Heart left ventricle (tissue), 16 donors: ENCODE measurements at places on chromosomes 1 and 21. TPM values are rescaled to one million over a fixed set of nuclear protein-coding genes. Genes with fewer than 3 reads are reported as not detected.

DNA sequence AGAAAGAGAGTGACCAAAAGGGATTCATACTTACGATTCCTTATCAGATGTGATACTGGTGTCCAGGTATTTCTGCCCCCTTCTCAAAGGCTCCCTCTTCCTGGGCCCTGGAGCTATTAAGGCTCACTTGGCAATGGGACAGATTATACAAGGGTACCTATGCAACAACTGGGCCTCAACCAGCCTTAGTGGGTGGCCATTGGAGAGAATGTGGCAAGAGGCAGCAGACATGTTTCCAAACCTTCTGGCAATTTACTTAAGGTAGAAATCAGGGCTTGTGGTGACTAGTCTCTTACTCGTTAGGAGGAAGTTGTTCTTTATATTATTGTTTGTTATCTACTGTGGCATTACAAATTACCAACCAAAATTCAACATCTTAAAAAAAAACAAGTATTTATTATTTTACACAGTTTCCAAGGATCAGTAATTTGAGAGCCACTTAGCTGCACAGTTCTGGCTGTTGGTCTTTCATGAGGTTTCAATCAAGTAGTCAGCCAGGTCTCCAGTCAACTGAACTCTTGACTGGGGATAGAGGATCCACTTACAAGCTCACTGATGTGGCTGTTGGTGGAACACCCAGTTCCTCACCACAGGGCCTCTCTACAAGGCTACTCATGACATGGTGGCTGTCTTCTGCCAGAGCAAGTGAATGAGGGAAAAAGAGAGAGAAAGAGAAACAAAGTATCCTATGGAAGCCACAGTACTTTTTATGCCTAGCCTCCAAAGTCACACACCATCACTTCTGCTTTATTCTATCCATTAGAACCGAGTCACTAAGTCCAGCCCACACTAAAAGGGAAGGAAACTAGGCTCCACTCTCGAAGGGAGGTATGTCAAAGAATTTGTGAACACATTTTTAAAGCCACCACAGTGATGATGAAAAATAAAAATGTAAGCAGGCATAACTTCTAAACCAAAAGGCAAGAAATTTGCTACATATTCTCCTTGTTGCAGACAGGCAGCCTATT, 10.7 kb downstream of the ZNF648 start:
- no peaks in the 10 kb centered on the region for H3K4me1 ChIP-seq
- H3K4me3 ChIP-seq, result no peak overlapping the region
- no peaks in the 10 kb centered on the region for H3K27me3 ChIP-seq

GRCh38 chr1:91742848-91743292, 143.1 kb downstream of the TGFBR3 start:
- peaks cover 61% of the 10 kb centered on the region for H3K4me1 ChIP-seq
- no peak for DNase-seq
- peak overlapping the region; percentile 30 for H3K27ac ChIP-seq

DNA sequence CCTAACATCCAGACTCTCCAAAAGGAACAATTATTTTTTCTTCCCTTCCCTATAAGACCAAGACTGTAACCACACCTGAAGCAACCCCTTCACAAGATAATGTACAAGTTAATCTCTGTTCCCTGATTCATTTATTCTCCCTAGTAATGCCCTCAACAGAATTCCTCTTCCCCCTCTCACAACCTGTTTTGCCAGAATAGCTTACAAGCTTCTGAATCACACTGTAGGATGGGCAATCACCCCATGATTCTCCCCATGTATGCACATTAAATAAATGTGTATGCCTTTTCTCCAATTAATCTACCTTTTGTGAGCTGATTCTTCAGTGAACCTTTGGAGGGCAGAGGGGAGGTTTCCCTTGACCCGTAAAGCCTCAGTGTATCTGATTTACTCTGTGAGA, 20.9 kb upstream of the RNF11 start:
- H3K4me1 ChIP-seq, result no peaks in the 10 kb centered on the region
- no peak overlapping the region for H3K4me3 ChIP-seq
- no peaks in the 10 kb centered on the region for H3K27me3 ChIP-seq
- H3K36me3 ChIP-seq, result no peaks in the 10 kb centered on the region
- no peak for DNase-seq

- H3K4me3 ChIP-seq, result no peak overlapping the region
- no peaks in the 10 kb centered on the region for H3K36me3 ChIP-seq
- no peaks in the 10 kb centered on the region for H3K4me1 ChIP-seq
- no peaks in the 10 kb centered on the region for H3K27me3 ChIP-seq
- no peak for DNase-seq
- H3K27ac ChIP-seq, result no peak overlapping the region
Observed at GRCh38 chr21:25283720-25284119, 323.6 kb downstream of the MRPL39 start.

DNA sequence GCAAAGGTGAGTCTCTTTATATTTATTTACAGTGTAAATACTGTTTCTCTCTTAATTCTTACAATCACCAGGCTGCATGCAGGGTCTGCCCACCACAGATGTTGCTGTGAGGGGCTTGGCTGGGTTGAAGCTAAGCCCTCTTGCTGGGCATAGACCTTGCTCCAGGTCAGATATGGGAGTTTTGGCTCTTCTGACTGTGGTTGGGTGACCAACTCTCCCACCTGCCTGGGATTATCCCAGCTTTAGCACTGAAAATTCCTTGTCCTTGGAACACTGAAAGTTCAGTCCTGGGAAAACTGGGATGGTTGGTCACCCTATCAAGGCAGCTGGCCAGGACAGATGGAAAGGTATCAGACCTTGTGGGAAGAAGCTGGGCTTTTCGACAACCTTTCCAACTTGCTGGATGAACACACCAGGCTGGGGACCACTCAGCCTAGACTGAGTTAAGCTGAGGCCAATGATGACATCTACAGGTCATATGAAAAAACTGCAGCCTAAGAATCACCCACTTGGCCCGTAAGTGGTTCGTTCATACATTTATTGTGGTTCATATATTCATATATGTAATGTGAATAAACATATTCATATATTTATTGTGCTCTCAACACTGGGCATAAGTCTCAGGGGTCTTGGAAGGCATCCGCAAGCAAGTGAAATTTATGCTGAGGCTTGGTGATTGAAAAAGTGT, 26.6 kb upstream of the HPDL start:
- H3K36me3 ChIP-seq, result no peaks in the 10 kb centered on the region
- H3K4me1 ChIP-seq, result peaks cover 17% of the 10 kb centered on the region
- no peaks in the 10 kb centered on the region for H3K27me3 ChIP-seq
- H3K4me3 ChIP-seq, result no peak overlapping the region
- DNase-seq, result peak; percentile 34
- H3K27ac ChIP-seq, result no peak overlapping the region

- no peak overlapping the region for H3K27ac ChIP-seq
- H3K36me3 ChIP-seq, result no peaks in the 10 kb centered on the region
- no peaks in the 10 kb centered on the region for H3K27me3 ChIP-seq
- H3K4me1 ChIP-seq, result no peaks in the 10 kb centered on the region
Observed at GRCh38 chr1:114062477-114063099, 83.3 kb downstream of the OLFML3 start.

DNA sequence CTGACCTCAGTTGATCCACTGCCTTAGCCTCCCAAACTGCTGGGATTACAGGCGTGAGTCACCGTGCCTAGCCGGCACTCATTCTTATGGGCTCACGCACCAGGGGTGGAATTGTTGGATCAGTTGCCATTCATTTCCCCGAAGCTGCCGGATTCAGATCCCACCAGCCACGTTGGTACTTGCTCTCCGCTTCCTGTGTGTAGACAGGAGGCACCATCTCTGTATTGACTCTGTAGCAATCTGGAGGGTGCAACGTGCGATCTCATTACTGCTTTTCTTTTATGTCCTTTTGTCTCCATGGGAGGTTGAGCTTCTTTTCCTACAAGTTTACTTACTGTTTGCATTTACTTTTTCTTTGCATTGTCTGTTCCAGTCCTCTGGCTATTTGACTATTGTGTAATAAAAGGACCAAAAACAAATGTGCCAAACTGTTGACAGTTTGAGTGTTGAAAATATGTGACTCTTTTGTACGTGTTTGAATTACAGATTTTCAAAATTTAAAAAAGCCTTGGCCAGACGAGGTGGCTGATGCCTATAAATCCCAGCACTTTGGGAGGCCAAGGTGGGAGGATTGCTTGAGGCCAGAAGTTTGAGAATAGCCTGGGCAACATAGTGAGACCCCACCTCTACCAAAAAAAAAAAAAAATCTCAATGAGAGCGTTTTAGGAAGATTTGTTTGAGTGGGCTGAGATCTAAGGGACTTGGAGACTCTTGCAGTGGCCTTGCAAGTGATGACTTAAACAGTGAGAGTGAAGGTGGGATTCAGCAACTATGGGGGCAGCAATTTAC, 39.1 kb downstream of the SPSB1 start:
- no peak overlapping the region for H3K27ac ChIP-seq
- H3K4me1 ChIP-seq, result no peaks in the 10 kb centered on the region
- no peaks in the 10 kb centered on the region for H3K36me3 ChIP-seq
- DNase-seq, result no peak
- H3K27me3 ChIP-seq, result no peaks in the 10 kb centered on the region
- no peak overlapping the region for H3K4me3 ChIP-seq

DNA sequence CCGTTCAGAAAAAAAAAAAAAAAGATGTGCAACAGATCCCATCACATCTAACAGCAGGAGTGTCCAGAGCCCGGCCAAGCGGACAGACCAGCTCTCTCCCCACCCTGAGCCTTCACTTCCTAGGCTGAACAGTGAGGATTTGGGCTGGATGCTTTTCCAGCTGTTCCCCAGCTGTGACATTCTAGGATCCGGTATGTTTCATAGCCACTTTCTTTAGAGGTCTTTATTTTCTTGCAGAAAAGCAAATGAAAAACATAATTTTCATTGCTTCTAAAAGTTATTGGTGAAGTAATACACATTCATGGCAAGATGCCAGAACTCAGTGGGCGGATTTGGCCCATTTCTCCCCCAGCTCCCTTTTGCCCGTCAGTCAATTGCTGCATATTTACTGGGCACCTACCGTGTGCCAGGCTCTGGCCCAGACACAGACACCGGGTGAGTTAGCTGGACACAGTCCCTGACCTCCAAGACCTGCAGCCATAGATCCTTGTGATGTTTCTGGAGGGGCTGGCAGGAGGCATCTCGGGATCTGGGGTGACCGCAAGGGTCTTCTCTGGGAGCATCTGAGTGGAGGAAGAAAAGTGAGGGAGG, 213.7 kb upstream of the VAMP3 start:
- H3K27ac ChIP-seq, result no peak overlapping the region
- H3K36me3 ChIP-seq, result no peaks in the 10 kb centered on the region
- H3K4me1 ChIP-seq, result peaks cover 14% of the 10 kb centered on the region
- no peak overlapping the region for H3K4me3 ChIP-seq

GRCh38 chr1:13967707-13968106, 267.7 kb downstream of the PRDM2 start:
- no peak overlapping the region for H3K4me3 ChIP-seq
- H3K4me1 ChIP-seq, result no peaks in the 10 kb centered on the region
- H3K27ac ChIP-seq, result no peak overlapping the region
- no peaks in the 10 kb centered on the region for H3K36me3 ChIP-seq

GRCh38 chr1:204289280-204289679, 70.4 kb downstream of the PLEKHA6 start:
- H3K4me3 ChIP-seq, result peak overlapping the region; percentile 53
- H3K36me3 ChIP-seq, result no peaks in the 10 kb centered on the region
- peaks cover 21% of the 10 kb centered on the region for H3K4me1 ChIP-seq
- no peaks in the 10 kb centered on the region for H3K27me3 ChIP-seq
- peak overlapping the region; percentile 84 for H3K27ac ChIP-seq

DNA sequence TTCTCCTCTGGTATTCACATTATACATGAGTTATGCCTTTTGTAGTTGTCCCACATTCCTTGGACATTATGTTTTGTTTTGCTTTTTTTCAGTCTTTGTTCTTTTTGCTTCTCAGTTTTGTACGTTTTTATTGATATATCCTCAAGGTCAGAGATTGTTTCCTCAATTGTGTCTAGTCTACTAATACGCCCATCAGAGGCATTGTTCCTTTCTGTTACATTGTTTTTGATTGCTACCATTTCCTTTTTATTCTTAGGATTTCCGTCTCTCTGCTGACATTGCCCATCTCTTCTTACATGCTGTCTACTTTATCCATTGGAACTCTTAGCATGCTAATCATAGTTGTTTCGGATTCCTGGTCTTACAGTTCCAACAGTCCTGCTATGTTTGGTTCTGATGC, 27.8 kb upstream of the MPC2 start:
- H3K27me3 ChIP-seq, result no peaks in the 10 kb centered on the region
- DNase-seq, result no peak
- peaks cover 21% of the 10 kb centered on the region for H3K4me1 ChIP-seq
- H3K36me3 ChIP-seq, result peaks cover 30% of the 10 kb centered on the region
- no peak overlapping the region for H3K27ac ChIP-seq

GRCh38 chr1:173095632-173096031, 44.9 kb upstream of the TNFSF18 start:
- H3K4me1 ChIP-seq, result no peaks in the 10 kb centered on the region
- DNase-seq, result no peak
- H3K27ac ChIP-seq, result no peak overlapping the region
- no peaks in the 10 kb centered on the region for H3K36me3 ChIP-seq
- no peak overlapping the region for H3K4me3 ChIP-seq

DNA sequence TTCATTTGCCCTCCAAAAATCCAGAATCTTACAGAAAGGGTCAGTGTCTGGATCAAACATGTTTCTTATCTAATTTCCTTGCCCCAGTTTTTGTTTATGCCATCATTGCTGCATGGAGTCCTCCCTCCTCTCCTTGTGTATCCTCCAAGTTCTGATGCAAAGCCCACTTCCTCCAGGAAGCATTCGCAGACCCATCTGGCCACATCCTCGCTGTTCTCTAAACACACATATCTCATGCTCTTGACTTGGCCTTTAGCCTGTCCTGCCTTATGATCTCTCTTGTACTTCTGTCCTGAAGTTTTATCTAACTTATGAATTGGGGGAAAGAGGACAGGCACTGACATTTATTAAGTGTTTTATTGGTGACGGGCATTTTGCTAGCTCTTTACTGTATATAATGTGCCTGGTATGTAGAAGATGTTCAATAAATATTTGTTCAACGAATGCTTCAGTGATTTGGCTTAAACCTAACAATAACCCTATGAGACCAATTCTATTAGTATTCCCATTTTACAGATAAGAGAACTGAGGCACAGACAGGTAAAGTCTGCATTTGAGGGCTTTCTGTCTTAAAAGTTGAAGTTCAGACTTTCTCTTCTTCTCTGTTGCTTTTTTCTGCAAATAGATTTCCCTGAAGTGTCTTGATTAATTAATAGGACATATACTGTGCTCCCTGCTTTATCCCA, 19.2 kb upstream of the ID3 start:
- H3K4me3 ChIP-seq, result no peak overlapping the region
- no peak for DNase-seq
- H3K4me1 ChIP-seq, result peaks cover 14% of the 10 kb centered on the region
- H3K36me3 ChIP-seq, result no peaks in the 10 kb centered on the region
- H3K27ac ChIP-seq, result peak overlapping the region; percentile 71

GRCh38 chr1:165225650-165226049, 130.9 kb downstream of the LMX1A start:
- no peak overlapping the region for H3K4me3 ChIP-seq
- no peaks in the 10 kb centered on the region for H3K27me3 ChIP-seq
- H3K36me3 ChIP-seq, result no peaks in the 10 kb centered on the region
- H3K4me1 ChIP-seq, result peaks cover 3% of the 10 kb centered on the region

Gene CELA2B
- total RNA-seq, result not detected

Gene AGTRAP
- 11.8 TPM for total RNA-seq

Gene GJA4
- total RNA-seq, result 63.0 TPM

Gene USH2A
- 2.8 TPM for total RNA-seq

Gene CFHR3
- total RNA-seq, result 0.21 TPM

Gene SEMA6C
- total RNA-seq, result 66.7 TPM

Gene USP16
- 19.1 TPM for total RNA-seq

Gene CYP4X1
- total RNA-seq, result 4.2 TPM

Gene DNM3
- 1.2 TPM for total RNA-seq

Gene LMX1A
- not detected for total RNA-seq
